SIG-M5 (cell line): ENCODE measurements at places on chromosomes 1 and 21.

GRCh38 chr1:231714440-231714839, 87.8 kb downstream of the DISC1 start:
- no peak for DNase-seq

GRCh38 chr1:73626326-73626725, 571.6 kb downstream of the LRRIQ3 start:
- DNase-seq: no peak

DNA sequence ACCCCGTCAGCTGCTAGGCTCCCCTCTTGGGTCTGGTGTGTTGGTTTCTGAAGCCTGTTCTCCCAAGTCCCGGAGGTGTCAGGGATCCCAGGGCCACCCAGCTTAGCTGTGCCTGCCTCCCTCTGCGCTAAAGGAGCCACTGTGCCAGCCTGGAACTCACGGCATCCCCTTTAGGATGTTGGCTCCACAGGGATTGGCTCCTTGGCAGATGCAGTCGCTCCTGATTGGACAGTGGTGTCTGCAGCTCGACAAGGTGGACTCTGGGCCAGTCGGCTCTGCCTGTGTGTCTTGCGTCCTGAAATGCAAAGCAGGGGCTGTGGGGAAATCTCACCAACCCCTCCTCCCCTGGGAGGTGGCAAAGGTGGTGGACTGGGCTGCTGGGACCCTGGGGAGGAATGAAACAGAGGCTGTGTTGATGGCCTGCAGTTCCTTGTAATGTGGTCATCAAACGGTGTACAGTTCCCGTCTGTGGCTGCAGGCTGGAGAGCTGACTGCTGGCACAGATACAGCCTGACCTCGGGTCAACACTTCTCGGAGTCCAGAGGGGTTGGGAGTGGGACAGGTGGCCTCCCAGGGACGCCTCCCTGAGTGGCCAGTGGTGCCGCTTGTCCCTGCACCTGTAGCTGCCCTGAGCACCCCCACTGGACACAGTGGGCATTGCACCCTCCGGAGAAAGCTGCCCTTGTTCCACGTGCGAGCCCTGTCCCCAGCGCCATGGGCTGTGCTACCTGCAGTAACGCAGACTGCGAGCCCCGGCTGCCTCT, 11.5 kb upstream of the KCNAB2 start:
- DNase-seq: no peak

DNA sequence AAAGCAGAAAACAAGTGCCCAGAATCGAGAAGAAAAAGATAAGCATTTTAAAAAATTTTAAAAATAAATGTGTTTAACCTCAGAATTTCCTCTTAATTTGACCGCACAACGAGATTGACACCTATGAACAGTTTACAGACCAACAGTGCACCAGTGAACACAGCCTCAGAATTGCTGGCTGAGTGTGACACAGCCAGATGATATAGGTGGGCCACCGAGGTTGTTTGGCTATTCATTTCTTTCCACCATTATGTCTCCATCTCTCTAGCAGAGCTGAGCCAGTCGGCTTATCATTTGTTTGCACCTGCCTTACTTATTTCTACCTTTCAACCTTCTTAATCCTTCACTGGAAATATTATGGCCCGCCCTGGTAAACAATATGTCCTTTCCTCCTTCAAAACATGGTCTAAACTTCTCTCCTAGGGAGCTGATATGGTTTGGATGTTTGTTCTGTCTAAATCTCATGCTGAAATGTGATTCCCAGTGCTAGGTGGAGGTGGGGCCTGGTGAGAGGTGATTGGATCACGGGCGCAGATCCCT, 86.1 kb downstream of the DUSP10 start:
- no peak for DNase-seq

GRCh38 chr1:87834941-87835340, 506.3 kb downstream of the LMO4 start:
- DNase-seq: no peak

GRCh38 chr1:55284856-55285255, 69.7 kb upstream of the USP24 start:
- DNase-seq: no peak

DNA sequence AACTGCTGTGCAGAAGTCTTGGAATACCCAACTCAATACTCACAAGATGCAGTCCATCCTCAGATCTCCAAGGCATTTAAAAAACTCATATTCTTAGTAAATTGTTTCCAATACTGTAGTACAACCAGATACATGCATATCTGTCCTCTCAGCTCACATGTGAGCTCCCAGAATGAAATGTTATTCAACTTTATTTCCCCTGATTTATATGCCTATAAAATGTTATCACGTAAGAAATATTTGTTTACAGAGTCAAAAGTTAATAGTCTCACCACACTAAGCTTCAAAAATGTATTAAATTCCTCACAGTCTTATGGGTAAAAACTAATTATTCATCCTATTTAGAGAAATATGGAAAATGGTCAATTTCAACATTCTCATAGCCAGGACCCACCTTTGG, 56.6 kb downstream of the LTN1 start:
- no peak for DNase-seq

DNA sequence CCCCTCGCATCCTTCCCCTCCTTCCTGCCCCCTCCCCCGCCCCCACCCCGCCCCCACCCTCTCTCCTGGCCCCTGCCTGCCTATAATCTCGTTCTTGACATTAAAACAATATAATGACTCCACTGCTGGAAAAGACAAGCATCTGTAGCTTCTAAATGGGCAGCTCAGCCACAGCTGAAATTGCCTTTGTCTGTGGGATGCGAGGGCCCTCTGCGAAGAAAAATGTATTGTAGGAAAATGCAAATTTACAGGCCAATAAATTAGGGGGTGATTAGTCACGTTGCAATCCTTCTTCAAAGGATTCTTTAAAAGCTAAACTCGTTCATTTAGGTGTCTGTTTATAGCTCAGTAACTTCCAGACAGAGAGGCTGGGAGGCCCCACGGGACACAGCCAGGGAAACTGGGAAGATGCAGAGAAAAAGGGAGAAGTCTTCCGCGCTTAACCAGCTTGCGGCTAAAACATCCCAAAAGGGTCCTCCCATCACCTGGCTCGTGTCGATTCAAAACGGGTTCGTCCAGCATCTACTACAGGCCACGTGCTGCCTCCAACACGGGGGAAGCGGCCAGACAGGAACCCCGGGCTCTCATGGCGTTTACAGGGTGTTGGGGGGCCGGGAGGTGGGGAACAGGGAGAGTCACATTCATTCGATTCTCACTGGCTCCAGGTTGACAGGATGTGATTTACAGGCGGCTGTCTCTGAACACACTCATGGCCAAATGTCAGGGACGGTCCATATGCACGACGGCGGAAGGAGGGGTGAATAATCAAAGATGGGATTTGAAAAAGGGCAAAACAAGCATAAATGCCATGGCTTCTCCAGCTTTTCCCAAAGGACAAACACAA, 100.5 kb upstream of the ZBTB40 start:
- no peak for DNase-seq

DNA sequence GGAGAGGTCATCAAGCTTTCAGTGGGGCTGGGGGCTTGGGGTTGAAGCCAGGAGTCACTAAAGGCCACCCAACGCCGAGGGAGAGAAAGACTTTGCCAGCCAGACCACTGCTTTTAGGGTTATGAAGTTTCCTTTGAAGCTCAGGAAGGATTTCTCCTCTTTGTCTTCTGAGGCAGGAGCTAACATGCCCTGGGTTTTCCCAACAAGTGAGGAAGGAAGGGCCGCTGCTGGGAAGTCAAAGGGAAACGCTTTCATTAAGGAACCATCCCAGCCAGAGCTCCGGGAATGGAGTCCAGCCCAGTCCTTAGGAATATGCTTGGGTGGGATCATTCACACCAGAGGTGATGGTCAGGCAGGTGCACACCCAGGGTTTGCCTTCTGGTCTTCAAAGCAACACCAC, 436.9 kb downstream of the PRDM2 start:
- DNase-seq: no peak

DNA sequence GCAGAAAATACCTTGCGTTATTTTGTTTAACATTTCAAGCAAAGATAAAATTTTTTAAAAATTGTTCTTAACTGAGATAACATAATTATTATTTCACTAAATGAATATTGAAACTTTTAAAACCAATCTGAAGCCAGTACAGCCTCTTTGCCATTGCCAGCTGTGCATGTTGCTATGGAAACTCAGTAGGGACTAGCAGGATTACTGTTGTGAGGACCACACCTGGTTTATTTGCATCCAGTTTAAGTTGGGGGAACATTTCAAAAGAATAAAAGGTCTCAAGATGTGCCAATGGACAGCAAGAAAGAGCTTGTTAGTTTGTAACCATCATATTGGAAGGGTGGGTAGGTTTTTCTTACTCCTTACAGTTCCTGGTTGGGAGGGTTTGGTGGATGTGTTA, 80.7 kb downstream of the POU2F1 start:
- no peak for DNase-seq

- no peak for DNase-seq
Measured at GRCh38 chr21:45209046-45209445, 78.6 kb downstream of the POFUT2 start.

GRCh38 chr1:88453295-88453694, 230.8 kb upstream of the PKN2 start:
- DNase-seq: no peak

DNA sequence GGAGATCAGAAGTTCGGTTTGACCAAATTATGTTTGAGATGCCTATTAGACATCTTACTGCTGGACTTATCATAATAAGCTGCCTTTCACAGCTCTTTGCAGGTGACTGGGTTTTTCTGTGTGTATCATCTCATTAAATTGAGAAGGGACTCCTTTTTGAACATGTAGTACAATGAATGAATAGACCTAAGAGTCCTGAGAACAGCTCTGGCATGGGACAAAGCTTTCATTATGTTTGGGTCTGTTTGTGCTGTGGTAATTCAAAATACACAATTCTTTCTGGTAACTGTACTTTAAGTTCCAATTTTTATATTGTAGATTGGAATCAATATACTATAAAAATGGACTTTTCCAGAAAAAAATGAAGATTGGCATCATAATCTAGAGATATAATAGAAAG, 312.3 kb downstream of the TM2D1 start:
- no peak for DNase-seq
